ENCODE measurements at places on chromosomes 16 and 17.
A peak's percentile ranks its signal among the peaks of the same experiment; 100 is the strongest.

DNA sequence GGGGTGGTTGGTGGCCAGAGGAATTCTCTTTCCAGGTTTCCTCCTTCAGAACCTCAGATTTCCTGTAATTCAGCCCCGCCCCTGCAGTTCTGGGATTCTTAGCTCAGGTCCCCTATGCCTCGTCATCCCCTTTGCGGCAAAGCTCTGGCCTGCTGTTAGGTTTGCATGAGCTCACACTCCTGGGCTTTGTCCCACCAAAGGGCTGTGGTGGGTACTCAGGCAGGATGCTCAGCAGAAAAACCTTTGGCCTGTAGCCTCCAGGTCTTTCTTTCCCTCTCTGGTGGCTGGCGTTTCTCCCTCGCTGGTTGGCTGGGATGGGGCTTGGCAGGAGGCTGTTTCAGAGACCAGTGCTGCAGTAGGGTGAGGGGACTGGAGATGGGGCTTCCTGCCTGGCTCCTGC is 9.6 kb upstream of the PLEKHG4 start:
- no peak for DNase-seq

- DNase-seq = no peak
Observed at GRCh38 chr16:3804426-3805016, 76.0 kb downstream of the CREBBP start.

GRCh38 chr17:39810939-39811728 is 53.0 kb downstream of the IKZF3 start:
- DNase-seq = no peak

- no peak for DNase-seq
Observed at GRCh38 chr16:29025735-29026134, 40.9 kb downstream of the LAT start.

DNA sequence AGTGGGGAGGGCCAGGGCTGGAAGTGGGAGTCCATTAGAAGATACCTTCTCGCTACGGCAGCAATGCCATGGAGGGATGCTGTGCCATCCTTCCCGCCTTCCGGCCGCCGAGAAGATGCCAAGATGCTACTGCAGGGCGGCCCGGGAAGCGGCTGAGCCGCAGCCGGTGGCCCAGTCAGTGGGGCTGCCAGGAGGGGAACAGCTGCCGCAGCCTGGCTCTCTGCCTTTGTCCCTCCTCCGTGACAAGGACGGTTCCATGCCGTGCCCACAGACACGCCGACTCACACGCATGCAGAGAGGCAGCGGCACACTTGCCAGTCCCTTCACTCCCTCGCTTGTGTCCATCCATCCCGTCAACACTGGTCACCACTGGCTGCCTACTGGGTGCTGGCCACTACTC is 20.2 kb upstream of the NCBP3 start:
- no peak for DNase-seq

DNA sequence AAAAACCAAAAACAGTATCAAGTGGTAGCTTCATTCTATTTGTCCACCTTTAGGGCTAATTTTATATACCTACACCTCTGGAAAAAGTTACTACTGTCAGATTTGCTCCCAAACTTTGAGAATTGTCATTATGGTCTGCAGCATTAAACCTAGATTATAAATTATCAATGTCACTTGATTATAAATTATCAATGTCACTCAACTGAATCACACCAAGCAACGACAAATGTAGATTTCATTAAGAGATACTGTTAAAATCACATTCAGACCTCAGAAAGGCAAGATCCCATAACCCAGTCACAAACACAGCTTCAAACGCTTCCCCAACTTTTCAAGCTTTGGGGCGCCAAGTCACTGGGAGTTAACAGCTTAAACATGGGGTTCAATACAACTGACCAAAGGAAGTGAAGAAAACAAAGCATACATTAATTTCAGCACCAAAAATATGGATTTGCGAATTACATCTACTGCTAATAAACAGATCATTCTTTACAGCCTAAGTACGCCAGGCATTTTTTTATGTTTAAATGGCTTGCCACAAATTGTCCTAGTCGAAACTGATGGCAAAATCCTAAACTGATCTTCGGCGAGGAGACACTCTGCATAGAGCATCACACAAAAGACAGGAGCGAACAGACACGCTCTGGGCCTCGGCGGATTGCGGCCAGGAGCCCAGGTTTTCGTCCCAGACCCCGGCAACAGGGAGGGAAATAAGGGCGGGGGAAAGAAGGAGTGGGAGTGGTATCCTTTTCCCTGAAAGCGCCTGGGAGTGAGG is 981 bp downstream of the GLG1 start:
- DNase-seq = no peak

GRCh38 chr17:82155606-82156005 is 57.0 kb downstream of the CCDC57 start:
- no peak for DNase-seq

DNA sequence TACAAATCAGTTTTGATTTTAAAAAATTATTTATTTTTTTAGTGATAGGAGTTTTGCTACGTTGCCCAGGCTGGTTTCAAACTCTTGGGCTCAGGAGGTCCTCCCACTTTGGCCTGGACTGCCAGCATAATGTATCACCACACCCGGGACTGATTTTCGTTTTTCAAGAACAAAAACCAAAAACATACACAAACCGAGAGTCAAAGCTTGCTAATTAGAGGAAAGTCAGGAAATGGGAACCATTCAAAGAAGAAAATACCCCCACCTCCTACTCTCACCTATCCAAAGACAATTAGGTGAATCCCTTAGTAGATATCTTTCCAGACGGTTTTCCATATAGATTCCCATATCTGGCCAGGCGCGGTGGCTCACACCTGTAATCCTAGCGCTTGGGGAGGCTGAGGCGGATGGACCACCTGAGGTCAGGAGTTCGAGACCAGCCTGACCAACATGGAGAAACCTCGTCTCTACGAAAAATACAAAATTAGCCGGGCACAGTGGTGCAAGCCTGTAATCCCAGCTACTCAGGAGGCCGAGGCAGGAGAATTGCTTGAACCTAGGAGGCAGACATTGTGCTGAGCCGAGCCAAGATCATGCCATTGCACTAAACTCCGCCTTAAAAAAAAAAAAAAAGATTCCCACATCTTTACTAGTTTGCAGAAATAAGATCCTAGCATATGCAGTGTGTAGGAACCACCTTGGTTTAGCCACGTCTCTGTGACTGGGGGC is 883 bp upstream of the SPN start:
- DNase-seq = no peak

GRCh38 chr16:1291576-1291974 is 17.9 kb upstream of the UBE2I start:
- DNase-seq = no peak

DNA sequence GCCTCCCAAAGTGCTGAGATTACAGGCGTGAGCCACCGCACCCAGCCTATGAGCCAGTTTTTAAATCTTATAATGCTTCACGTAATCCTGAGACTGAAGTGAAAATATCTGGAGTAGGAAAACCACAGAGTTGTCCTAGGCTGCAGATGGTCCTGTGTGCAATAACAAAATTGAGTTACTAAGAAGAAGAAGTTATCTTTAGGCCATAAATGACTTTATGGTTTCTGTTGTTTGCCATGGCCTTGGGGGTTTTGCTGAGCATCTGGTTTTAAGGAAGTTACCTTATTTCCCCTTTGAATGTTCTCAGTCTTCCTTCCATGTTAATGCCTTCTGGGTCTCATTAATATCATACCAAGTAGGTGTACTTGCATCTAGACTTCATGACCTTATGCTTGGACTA is 16.5 kb downstream of the NMT1 start:
- no peak for DNase-seq

- no peak for DNase-seq
Observed at GRCh38 chr17:33701910-33702309, 408.8 kb upstream of the ASIC2 start.

DNA sequence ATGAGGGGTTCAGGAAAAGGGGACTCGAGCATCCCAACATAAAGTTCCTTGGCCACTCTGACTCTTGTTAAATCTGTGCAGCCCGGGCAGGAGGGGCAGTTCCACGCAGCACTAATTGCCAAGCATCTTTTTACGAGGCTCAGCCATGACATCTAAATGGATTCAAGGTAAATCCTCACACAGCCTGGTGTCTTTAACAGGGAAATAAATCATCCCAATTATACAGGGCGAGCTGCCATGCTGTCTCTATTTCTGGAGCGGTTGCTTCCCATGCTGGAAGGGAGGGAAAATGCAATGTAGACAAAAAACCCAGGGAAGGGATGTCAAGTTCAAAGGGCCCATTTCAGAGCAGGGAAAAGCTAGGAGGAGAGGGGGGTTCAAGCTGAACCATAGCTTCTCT is 110.0 kb downstream of the GAS7 start:
- DNase-seq = no peak

DNA sequence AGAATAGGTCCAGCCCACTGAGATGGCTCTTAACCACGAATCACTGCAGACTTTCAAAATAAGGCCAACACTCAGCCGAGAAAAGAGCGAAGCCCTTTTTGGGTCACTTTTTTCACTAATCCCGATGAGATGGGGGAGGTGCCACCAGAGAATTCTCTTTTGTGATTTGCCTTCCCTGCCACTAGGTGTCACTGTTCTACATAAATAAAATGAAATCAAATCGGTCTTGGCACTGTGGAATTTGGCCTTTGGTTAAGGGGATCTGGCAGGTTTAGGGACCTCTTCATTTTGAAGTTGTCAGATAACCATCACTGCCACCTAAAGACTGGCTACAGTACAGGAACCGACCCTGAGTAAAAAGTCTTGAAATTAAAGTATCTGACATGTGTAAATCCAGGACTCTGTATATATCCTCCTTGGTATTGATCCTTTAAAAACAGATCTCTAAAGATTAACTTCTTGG is 147.0 kb downstream of the HS3ST4 start:
- DNase-seq = peak; percentile 7

- DNase-seq = no peak
Observed at GRCh38 chr17:79301469-79301868, 226.8 kb downstream of the ENGASE start.

DNA sequence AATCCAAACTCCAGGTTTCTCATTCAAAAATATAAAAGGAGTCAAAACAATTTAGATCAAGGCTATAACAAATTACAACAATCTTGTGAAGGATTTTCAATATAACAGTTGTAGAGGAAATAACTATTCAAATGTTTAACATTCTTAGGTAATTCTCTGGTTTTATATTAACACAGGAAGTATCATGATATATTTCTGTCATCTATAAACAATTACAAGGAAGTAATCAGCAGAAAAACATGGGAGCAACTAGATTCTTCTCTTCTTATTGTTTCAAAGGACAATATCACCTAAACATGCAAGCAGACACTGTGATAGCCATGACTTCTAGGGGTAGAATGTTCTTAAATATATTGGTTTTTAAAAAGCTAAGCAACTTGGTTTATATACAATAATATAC is 49.9 kb downstream of the FBXL20 start:
- DNase-seq = no peak

DNA sequence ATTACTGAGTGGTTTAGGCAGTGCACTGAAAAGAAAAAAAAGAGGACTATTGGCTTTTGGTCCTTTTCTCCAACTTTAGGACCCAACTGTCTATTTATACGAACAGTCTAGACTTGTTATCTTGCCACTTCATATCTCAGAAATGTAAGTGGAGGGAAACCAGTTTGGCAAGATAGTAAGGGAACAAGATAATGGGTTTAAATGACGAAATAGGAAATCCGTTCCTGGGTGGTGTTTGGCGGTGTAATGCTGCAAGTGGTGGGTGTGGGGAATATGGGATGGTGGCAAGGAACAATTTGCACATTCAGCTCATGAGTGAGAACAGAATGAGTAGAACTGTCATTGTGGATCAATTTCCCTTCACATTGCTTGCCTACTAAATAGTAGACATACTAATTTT is 44.7 kb downstream of the GRB7 start:
- DNase-seq = no peak

DNA sequence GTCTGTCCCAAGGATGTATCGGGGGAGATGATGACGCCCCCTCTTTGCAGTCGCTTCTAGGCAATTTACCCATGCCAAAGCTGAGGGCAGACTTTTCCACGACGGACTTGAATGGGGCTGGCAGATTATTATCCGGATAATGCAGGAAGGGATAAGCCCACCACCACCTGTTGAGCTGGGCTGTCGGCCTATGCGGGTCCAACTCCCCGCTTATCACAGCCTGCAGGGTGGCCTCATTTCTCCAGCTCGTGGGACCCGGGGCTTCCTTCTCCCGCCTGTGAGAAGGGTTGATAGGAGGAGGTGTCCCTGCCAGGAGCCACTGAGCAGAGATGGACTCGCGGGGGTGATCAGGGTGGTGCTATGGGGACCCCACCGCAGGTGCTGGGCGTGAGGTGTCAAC is 559 bp downstream of the CACNG5 start:
- no peak for DNase-seq

DNA sequence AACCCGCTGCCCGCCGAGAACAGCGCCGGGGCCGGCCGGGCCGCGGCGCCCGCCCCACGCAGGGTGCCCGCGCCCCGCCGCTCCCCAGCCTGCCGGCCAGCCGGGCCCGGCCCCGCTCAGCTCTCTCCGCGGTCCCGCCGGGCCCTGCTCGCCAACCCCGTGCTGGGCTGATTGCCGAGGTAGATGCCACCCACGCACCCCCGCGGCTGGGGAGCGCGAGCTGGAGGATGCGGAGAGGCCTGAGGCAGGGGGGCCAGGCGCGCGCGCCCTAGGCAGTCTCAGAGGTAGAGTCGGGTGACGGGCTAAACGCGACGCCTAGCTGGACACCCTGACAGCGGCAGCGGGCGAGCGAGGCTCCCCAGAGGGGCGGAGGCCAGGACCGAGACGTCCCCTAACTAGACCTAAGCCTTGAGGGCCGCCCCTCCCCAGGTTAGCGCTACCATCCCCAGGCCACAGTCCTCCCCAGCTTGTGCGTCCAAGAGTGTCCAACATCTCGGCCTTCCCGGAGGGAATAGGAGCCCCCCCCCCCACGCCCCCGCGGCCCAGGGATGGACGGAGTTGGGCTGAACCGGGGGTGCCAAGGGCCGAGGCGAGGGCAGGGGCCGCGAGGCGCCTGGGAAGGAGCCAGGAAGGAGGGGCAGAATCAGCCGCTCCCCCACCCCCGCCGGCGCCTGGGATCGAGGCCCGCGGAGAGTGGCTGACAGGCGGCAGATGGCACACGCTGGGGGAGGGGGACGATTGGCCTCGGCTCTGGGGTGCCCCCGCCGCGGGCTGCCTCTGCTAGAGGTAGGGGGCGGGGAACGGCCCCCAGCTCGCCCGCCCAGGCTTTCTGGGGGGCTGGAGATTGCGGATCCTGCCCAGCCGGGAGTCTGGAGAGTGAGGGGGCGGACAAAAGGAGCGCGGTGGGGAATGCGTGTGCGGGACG is 2.5 kb upstream of the ZNF423 start:
- peak; percentile 54 for DNase-seq

GRCh38 chr16:12334852-12335251 is 358.3 kb downstream of the SNX29 start:
- no peak for DNase-seq

GRCh38 chr17:39606434-39607056 is 1.2 kb downstream of the NEUROD2 start:
- no peak for DNase-seq

DNA sequence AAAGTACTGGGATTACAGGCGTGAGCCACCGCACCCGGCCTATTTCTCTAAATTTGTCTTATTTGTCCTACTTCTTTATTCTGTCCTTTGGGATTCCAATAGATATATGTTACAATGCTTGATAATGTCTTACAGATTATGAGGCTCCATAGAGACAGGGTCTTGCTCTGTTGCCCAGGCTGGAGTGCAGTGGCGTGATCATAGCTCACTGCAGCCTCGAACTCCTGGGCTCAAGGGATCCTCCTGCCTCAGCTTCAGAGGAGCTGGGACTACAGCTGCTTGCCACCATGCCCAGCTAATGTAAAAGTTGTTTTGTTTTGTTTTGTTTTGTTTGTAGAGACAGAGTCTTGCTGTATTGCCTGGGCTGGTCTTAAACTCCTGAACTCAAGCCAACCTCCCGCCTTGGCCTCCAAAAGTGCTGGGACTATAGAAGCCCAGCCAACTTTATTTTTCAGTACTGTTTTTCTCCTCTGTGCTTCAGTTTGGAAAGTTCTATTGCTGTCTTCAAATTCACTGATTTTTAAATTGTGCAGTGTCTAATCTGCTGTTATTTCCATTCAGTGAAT is 10.3 kb downstream of the ANKRD13B start:
- DNase-seq = no peak
